Retina (tissue), 1 donor: ENCODE measurements at places on chromosomes 13 and 19.

DNA sequence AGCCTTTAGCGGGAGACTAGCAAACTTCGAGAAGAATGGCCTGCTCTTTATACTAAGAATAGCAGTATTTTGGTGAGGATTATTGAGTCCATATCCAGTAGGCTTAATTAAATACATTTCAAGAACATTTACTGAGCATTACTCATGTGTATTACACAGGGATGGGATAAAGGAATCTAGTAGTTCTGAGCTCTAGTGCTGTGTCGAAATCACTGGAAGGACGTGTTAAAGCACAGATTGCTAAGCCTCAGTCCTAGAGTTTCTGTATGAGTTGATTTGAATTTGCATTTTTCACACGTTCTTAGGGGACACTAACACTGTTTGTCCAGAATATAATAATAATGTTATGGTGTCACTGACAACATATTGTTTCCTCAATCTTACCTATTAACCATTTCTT lies 9.0 kb downstream of the ZNF302 start:
- no peak for DNase-seq

GRCh38 chr13:79462895-79463294 lies 18.1 kb upstream of the NDFIP2 start:
- DNase-seq: no peak

DNA sequence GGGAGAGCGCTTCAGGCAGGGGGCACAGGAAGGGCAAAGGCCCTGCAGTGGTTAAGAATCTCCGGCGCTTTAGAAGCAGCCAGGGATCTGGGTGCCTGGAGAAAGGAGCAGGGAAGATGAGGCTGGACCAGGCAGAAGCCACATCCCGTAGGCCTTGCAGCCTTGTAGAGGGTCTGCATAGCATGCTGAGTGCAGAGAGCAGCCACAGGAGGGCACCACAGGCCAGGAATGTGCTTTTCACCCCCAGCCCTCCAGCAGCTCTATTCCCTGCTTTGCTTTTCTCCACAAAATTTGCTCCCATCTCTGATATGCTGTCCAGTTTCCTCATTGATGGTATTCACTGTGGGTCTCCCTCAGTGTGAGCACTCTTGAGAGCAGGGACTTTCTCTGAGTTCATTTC lies 5.7 kb downstream of the WDR62 start:
- no peak for DNase-seq

DNA sequence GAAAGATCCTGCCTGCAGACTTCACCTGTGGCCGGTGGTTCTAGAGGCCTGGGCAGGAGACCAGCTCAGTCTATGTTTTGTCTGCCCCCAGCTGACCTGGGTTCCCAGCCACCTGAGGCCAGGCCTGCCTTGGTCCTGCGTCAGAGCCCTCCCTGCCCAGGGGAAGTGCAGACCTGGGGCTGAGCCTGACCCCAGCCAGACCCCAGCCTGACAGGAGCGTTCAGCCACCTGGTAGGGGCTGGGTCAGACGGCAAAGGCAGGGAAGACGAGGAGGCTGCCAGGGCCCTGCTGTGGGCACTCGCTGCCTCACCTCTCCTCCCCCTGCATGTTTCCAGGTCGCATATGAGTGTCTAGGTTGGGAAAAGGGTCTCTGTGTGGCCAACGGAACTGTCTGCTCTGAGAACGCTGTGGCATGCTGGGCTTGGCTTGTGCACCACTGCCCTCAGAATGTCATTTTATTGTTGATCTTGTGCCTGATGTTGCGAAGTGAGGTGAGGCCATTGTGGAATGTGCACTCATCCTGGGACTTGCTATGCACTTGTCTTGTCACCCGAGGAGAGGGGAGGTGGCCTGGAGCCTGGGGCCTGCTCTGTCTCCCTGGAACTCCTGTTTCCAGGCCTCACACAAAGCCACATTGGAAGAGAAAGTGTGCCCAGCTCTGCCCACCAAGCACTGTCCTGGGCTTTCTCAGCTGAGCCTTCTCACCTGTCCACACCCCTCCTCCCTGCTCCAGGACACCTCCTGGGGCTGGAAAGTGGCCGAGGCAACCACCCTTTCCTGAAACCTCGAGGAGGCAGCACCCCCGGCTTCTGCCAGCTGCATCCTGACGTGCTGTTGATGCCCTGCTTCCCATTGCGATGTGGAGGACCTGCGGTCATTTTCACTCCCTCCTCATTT lies 15.2 kb upstream of the MCF2L start:
- peak; percentile 42 for DNase-seq

DNA sequence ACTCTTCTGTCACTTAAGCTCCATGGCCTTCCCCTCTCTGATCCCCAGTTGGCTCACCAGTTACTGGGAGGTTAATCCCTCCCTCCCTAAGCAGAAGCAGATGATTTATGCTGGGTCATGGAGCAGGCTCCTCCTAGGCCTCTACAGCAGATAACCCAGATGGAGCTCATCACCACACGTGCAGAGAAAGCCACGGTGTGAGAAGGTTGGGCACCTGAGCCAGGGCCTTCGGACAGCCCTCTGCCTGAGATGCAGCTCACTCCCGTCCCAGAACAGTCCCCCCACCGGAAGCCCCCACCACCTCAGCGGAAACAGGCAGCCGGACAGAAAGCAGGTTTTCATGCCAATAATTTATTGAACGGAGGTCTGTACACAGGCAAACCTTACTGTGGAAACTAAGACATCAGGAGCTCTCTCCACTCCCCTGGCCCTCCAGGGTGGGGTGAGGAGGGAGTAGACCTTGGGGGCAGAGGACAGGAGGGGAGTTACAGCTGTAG lies 9.8 kb downstream of the ZNF526 start:
- DNase-seq: peak; percentile 16
